ENCODE measurements at places on chromosomes 1 and 21. TPM values are rescaled to one million over a fixed set of nuclear protein-coding genes. Genes with fewer than 3 reads are reported as not detected.

Gene ALX3
- not detected for total RNA-seq

Gene TMEM81
- total RNA-seq: 1.8 TPM

Gene MIS18A
- total RNA-seq: 3.8 TPM

Gene LRRC3
- 0.88 TPM for total RNA-seq

Gene PAQR6
- 0.36 TPM for total RNA-seq

Gene PTGFR
- total RNA-seq: 81.9 TPM

Gene AVPR1B
- total RNA-seq: not detected

Gene RGS13
- not detected for total RNA-seq

Gene HTR6
- not detected for total RNA-seq

Gene DSCAM
- not detected for total RNA-seq

Gene TNFRSF8
- under 0.01 TPM for total RNA-seq

Gene PRAMEF33
- total RNA-seq: not detected

Gene CDK18
- 0.72 TPM for total RNA-seq

Gene FAM72C
- total RNA-seq: 0.59 TPM

Gene B4GALT3
- total RNA-seq: 18.5 TPM

- no peak for DNase-seq
Observed at GRCh38 chr1:201640624-201641023, 101.7 kb downstream of the NAV1 start.

GRCh38 chr21:37509802-37510393, 143.3 kb downstream of the DYRK1A start:
- DNase-seq: peak; percentile 58

GRCh38 chr1:208837242-208837641, 593.1 kb upstream of the PLXNA2 start:
- DNase-seq: no peak

DNA sequence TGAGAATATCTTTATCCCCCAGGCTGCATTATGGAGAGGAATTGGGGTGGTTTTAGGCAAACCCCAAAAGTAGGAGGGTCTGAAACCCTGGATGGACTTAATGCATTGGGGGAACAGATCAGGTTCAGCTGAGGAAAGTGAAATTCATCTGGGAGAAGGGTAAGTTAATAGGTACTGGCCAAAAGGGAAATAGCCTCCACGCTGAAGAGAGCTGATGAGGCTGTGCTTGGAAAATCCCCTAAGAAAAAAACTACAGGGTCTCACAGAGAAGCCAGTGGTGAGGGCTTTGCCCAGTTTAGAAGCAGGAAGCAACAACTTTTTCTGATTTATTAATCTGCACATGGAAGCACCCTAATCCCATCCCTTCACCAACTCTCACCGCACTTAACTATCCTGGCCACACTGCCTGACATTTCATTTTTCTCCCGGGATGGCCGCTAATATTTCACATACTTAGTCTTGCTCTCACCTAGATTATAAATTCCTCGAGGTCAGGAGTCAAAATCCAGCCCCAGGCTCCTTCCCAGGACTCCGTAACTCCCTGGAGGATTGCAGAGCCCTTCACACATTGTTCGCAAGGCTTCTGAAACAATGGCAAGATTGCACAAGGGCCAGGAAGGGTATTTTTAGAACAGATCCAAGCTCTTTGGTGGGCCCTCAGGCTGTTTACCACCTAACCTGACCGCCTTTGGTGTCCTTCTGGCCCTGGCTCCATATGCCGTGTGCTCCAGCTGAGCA, 60.9 kb upstream of the TARBP1 start:
- no peak for DNase-seq

GRCh38 chr1:53583868-53584776, 124.9 kb downstream of the DMRTB1 start:
- DNase-seq: no peak

DNA sequence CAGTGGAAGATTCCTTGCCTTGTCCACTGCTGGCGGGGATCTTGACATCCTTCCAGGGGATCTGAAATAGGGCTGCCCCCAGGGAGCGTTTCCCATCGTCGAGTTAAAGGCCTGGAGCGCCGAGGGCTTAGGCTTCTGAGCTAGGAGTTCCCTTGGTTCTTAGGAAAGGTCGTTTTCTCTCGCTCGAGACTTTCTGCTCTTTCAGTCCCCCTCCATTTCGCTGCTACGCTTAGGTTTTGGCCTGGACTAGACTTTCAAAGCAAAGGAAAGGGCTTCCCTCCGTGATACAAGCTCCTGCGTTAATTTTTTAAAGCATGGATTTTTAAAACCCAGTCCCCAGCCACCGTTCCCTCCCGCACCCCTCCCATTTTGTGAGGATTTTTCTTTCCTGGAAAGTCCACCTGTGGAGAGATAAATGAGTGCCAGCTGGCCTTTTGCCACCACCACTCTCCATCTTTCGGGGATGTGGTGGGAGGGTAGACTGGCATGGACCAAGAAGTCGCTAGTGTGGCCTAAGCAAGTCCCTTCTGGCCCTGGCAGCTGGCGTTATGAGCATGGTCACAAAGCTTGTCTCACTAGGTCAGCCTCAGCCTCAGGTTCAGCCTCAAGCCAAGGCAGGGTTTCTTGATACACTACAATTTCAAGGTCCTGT, 9.2 kb downstream of the NR5A2 start:
- no peak for DNase-seq

DNA sequence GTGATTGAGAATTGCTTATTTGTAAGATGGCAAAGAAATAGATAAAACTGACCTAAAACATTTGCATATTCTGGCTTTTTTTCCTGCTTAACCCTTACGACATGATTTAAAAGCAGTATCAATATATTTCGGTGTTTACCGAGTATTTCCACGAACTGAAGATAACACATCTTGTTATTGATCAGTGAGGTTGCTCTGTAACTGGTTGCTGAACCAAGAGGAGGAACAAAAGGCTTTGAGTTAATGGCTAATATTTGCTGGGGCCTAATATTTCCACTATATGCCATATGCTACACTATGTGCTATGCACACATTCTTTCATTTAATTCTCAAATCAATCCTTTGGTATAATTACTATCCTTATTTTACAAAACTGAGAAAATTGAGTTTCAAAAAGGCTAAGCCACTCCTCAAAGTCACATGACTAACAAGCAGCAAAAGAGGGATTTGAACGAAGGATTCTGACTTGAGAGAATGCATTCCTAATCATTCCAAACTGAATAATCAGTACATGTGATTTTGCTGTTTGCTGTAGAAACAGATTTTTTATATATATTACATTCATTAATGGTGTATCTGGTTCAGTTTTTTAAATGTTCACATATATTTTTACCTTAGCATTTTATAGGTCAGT, 346.0 kb downstream of the USP25 start:
- no peak for DNase-seq

GRCh38 chr1:220796530-220796929, 9.8 kb downstream of the MTARC1 start:
- DNase-seq: no peak

DNA sequence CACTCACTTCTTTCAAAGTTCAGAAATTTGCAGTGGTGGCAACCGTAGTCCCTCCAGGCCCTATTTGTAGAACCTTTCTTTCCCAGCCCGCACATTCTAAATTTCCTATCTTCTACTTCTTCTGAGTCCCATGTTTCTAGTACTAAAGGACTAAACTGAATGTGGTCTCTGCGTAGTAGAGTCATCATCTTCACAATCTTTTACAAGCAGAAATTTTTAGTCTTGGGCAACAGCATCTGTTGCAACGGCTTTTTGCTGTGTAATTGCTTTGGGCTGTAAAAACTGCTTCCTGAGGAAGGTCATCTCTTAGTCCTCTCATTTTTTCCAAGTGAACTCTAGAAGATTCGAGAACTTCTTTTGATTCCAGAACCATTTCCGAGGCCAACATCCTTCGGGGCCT, 23.9 kb downstream of the VAV3 start:
- no peak for DNase-seq

GRCh38 chr1:7670334-7671145, 100.6 kb upstream of the VAMP3 start:
- DNase-seq: peak; percentile 93

DNA sequence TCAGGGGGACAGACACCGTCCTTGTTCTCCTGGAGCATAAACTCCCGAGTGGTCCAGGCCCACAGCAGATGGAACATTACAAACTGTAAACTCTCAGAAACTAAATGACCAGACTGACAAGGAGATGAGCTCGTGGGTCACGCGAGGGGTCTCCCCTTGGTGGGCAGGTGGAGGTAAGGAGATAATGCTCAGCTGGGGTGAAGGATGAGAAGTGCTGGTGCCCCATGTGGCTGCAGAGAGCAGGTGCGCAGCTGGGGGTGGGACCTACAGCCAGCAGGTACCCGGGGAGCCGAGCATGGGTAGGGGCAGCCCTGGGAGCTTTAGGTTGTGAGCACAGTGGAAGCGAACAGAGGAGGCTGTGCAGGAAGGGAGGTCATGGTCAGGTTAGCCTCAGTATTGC, 40.1 kb downstream of the AJAP1 start:
- DNase-seq: peak; percentile 51

- DNase-seq: no peak
Observed at GRCh38 chr1:114505148-114505561, 5.8 kb downstream of the TRIM33 start.

- DNase-seq: no peak
Observed at GRCh38 chr21:37688952-37689659, 227.2 kb downstream of the KCNJ6 start.

DNA sequence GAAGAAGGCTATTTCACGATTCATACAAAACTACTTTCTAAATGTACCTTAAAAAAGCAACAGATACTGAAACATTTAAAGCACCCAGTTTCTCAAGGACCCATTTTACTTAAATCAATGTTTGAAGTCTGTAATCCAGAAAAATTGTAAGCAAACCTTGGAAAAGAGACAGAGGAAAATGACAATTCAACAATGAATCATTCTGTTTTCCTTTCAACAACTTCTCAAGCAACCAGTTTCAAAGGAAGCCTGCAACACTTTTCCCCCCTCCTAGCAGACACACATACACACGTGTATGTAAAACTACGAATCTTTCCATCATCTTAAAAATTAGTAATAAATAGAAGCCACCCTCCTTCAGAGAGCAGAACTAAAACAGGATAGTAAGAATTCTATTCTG, 1.2 kb downstream of the RERE start:
- DNase-seq: peak; percentile 80

DNA sequence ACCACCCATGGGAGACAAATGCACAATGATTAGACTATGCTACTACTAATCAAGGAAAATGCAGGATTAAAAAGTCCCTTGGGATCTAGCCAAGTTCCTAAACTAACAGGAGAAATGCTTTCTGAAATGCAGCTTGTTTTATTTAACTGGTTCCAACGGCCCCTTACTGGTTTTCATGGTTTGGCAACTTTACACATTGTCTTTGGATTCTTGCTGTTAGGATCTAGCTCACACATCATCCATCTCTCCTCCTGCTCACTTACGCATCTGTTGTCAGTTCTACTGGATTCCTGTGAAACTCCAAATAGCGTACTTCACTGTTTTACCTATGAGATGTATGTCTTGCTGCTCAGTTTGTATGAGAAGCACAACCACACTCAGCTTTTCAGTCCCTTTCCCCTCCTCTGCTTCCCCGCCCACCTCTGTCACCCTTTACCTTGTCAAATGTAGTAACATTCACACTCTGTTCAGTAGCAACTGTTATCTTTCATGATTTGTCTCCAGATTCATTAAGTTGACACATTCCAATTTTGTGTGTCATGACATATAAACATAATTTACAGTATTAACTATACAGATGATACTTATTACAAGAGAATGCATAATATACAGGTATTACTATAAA, 130.1 kb downstream of the SIM2 start:
- DNase-seq: no peak

DNA sequence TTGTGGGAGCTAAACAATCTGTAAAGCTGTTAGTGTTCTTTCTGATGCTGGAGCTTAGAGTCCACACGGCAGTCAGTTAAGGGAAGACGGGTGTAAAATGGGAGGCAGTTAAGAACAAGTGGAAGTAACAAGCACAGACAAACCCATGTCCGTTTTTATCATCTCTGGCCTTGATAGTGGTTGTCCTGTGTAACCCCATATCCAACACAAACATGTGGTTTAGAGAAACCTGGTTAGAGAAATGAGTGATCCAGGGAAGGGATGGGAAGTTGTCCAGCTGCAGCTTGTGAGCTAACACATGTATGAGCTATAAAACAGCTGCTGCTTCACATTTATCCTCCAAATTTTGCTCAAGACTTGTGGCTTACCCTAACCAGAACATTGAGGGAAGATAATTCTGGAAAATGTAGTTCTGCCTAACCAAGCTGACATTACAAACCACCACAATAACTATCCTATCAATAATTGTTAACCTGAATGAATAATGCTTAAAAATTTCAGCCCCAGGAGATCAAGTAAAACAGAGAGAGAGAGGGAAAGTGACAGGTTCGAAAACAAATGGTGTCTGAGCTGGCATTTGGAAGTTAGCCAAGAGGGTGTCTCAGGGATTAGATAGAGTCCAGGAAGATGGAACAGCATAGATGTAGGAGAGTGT, 10.6 kb upstream of the C1orf162 start:
- no peak for DNase-seq

DNA sequence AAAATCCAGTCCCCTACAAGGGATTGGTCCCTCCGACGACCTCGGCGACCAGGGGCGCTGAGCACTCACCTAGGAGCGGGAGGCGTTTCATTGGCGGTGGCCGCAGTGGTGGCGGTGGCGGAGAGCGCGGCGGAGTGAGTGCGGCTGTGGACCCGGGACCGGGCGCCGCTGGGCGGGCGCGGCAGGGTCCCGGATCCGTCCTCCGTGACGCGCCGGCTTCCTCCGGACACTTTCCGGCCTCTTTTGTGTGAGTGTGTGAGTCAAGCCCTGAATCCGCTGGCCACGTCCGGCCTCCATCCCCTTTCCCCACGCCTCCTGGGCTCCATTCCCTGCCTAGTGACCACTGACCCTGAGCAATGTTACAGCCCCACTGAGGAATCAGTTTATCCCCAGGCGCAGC, at the start of gene ADGRL4:
ADGRL4 (minus strand) TSS at position 167 of the 400 bp plus-strand sequence; CDS start at position 91, 76 bp downstream.
- peak; percentile 86 for DNase-seq

DNA sequence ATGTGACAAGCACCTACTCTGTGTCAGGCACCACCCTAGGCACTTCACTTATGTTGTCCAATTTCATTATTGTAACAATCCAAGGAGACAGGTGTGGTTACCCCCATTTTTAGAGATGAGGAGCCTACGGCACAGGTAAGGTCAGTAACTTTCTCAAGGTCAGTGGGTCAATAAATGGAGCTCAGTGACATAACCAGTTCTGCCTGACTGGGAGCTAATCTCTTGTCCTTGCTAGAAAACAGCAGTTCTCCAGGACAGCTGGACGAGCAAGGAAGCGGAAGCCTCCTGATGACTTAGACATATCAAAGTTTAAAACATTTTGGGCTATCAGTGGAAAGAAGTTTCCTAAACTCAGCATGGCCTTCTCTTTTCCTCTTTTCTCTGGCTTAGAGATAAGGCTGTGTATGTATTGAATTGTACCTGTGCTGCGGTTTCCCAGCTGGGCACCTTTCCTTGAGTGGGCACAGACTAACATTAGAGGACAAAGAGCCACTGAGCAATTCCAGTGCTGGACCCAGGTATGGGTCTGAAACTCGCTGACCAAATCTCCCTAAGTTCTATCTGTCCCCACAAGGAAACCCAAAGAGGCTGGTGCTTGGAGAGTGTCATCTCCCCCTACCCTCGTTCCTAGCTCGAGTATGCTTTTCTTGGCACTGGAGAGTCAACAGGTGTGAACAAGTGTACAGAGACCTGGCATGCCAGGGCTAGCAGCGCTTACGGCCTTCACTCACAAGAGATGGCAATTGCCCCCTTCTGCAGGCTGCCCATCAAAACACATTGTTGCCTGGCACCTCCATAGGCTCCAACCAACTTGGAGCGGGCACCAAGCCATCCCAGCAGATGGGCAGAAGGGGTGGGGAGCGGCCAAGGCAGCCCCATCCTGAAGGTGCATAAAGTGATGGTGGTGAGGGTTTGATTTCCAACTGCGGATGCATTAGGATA, 456.1 kb upstream of the PROX1 start:
- no peak for DNase-seq
